ENCODE measurements at places on chromosomes 16 and 17.

DNA sequence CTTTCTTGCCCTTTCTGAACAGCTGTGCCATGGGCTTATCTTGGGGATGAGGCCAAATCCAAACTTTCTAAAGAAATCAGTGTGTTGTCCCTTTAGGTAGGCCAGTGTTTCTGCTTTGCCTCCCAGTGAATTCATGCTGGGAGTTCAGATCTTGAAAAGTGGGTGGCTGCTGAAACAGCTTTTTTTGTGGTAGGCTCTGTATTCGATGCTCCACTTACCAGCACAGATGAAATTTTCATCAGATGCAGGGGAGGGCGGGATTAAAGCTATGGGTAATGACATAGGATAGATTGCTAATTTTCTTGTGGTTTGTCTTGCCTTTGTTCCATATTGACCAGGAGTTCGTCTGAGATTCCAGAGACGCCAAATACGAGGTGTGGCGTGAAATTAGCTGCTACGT lies 2.8 kb downstream of the SOCS7 start:
- DNase-seq = no peak

GRCh38 chr17:50022463-50023130 lies 27.6 kb upstream of the DLX3 start:
- DNase-seq = no peak

GRCh38 chr16:85492295-85492864 lies 120.7 kb upstream of the GSE1 start:
- no peak for DNase-seq

- no peak for DNase-seq
These were observed 4.6 kb upstream of the NPIPB2 start for GRCh38 chr16:11946433-11946832.

DNA sequence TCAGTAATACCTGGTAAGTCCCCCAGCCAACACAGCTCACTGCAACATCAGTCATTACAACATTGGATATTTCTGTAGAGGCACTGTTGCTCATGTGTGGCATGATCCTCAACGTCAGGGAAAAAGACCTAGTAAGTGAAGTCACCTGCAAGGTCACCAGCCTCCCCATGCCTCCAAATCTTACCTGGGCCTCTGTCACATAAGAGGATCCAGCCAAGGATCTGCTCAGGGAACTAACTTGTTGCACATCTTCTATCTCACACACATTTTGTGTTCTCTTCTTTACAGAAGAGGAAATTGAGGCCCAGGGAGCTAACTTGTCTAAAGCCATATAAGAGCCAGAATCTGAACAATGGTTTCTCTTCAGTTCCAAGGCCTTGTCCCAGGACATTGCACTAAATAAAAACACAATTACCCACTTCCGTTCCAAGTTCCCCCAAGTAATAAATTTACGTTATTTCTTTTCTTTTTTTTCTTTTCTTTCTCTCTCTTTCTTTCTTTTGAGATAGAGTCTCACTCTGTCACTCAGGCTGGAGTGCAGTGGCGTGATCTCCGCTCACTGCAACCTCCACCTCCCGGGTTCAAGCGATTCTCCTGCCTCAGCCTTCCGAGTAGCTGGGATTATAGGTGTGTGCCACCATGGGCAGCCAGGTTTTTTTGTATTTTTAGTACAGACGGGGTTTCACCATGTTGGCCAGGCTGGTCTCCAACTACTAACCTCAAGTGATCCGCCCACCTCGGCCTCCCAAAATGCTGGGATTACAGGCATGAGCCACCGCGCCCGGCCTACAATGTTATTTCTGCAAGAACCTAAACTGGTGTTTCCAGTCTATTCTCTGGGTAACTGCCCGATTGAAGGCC lies 1.3 kb downstream of the SHMT1 start:
- DNase-seq = no peak

GRCh38 chr16:5633845-5634440 lies 536.3 kb upstream of the EEF2KMT start:
- no peak for DNase-seq

GRCh38 chr17:36756695-36757094 lies 155.3 kb downstream of the MRM1 start:
- no peak for DNase-seq

GRCh38 chr16:86261379-86261778 lies 248.9 kb upstream of the FOXF1 start:
- DNase-seq = no peak

- DNase-seq = no peak
These were observed 64.2 kb upstream of the DOC2B start for GRCh38 chr17:245611-246010.

DNA sequence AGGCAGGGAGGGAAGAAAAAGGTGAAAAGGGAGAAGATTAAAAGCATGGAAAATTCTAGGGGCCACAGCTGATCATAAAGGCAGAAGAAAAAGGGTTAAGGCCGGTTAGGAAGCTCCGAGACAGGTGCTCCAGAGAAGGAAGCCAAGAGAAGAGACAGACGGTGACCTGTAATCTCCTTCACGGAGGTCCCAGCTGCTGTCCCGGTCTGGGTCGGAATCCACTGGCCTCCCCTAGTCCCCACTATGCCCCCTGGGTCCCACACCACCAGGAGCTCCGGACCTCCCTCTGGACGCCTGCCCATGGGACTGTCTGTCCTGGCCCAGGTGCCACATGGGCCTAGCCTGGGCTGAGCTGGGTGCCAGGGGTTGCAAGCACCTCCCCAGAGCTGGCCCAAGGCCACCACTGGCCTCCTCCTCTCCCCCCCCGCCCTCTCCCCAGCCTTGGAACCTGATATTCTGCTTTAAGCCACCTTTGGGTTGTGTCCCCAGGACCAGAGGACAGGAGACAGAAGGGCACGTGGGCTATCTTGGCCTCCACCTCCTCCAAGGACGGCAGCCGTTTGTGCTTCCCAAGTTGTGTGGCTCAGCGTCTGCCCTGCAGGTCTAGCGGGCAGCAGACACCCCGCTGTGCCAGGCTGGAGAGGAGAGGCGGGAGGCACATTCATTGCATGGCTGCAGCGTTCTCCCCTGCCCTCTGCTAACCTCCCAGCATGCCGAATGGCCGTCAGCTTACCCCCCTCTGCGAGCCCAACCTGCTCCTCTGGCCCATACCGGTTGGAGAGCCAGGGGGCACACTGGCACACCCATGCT lies 102.4 kb downstream of the ENGASE start:
- no peak for DNase-seq

Data from GM04503 (cell line).